ENCODE measurements at places on chromosomes 12 and 14.

- no peak for DNase-seq
Observed at GRCh38 chr14:69675245-69675583, 63.8 kb downstream of the SUSD6 start.

DNA sequence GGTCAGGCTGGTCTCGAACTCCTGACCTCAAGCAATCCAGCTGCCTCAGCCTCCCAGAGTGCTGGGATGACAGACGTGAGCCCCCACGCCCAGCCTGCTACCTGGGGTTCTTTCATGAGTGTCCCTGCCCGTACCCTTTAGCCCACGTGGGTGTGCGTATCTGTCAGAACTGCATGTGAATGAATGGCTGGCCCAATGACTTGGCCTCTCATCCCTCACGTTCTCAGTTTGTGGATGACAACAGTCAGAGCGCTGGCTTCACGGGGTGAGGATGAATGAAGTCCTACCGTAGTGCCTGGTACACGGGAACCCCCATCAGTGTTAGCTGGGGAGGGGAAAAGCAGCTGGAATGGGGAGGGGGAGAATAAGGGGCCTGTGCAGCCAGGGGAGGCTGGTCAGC is 16.1 kb upstream of the ZDHHC22 start:
- no peak for DNase-seq

DNA sequence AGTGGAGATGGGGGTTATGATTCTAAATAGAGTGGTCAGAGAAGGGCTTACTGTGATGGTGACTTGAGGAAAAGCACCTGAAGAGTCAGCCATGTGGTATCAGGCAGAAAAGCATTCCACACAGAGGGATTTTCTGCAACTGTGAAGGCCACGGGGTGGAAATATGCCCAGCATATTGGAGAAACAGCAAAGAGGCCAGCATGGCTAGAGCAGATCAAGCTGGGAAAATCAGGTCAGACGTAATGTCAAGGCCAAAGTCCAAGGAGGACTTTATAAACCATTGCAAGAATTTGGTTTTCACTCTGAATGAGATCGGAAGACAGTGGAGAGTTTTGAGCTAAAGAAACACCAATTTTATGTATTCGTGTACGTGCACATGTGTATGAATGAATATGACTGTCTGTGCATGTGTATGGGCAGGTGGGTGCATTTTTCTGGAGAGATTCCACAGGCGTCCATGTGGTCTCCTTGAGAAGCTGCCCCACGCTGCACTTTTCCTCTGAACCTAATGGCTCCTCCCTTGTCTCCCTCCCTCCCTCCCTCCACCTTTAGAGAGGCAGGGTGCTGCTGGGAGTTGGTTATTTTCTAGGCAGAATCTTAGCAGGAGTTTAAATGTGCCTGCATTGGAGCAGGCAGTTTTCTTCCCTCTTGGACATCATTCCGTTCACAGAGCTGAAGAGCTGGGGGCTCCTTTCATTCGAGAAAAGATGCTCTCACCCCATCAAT is 97.4 kb upstream of the PPP4R3A start:
- no peak for DNase-seq

- DNase-seq: no peak
Observed at GRCh38 chr12:91620422-91620821, 437.8 kb upstream of the DCN start.

DNA sequence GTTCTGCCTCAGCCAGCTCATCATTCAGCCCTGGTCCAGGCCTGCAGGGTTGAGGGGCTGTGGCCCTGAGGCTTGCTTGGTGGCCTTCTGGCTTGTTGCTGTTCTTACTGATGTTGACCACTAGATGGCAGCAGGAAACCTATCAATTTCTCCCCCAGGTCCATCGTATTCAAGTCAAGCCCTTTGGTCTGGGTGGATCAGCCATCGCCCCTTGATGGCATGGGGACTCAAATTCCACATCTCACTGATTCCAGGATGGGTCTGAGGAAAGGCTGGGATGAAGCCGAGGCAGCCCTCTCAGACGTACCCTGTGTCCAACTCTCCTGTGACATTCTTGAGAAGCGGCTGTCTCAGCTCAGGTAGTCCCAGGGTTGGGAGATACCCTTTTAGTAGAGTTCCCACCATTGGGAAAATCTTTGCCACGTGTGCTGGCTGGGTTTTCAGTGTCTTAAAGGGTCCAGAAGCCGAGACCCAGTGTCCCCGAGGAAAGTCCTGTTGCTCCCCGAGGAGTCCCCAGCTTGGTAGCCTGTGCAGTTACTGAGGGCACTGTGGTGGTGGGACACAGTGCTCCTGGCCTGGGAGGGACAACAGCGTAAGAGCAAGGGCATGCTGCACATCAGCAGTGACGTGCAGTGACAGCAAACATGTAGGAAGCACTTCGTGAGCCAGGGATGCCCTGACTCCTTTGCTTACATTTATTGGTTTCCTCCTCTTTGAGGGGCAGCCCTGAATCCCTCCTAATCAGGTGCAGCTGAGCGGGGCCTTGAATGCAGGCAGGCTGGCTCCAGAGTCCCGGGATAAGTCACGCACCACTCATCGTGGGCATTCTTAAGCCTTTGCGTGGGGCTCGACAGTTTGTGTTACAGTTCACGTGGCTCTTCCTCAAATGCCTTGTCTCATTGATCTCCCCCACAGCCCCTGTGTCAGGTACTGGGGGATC is 58.6 kb downstream of the TSPAN9 start:
- DNase-seq: no peak

All from stimulated activated CD8-positive, alpha-beta memory T cell treated with anti-CD3 and anti-CD28 coated beads, Interleukin-7, amount 100 ng/mL, for 1 hour (primary cell).